T-helper 22 cell (primary cell): ENCODE measurements at places on chromosomes 13 and 19.

- no peak for DNase-seq
These were observed 31.8 kb downstream of the PEX11G start for GRCh38 chr19:7456964-7457541.

- no peak for DNase-seq
These were observed 56.9 kb upstream of the ZNF254 start for GRCh38 chr19:24029941-24030636.

DNA sequence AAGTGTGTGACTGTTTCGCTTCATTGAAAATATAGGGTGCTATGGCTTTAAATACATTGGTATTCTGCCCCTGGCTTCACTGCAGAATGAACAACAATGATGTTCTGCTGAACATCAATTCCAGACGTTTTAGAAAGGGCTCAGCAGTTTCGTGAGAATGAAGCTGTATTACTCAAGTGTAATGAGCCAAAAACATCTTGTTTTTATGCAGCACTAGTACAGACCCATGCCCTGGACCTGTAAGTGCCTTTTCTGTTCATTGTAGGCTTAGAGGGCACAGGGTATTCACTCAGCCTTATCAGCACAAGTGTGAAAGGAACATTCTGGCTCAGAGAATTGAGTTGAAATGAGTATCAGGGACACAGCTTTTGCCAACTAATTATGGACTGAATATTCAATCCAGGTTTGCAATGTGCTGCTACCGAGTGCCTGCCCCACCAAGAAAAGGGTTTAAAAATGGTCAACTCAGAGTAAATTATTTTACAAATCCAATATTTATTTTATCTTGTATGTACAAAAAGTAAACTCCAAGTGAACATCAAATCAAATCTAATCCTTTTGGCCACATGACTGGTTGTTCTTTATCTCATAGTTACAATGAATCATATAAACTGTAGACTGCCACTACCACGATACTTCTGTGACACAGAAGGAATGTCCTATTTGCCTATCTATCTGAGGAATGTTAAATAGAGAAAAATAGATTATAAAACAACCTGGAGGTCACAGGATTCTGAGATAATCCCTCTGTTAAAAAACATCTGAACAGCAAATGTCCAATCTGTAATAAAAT is 362.8 kb downstream of the NALCN start:
- DNase-seq: no peak

DNA sequence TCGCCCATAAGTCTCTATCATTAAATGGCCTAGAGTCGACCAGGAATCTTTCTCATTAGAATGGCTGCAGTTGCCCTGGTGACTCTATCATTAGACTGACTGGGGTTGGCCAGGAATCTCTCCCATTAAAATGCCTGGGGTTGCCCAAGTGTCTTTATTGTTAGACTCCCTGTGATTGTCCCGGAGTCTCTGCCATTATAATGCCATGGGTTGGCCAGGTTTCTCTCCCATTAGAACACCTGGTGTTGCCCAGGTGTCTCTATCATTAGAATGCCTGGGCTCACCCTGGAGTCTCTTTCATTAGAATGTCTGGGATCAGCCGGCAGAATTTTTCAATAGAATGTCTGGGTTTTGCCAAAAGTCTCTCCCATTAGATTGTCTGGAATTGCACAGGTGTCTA is 1459.3 kb downstream of the UQCRFS1 start:
- no peak for DNase-seq
